Activated CD4-positive, alpha-beta T cell treated with anti-CD3 and anti-CD28 coated beads, Interleukin-2, amount 10 ng/mL, durations not matched to agents 7 days and 5 days (primary cell): ENCODE measurements at places on chromosomes 12 and 14. TPM values are rescaled to one million over a fixed set of nuclear protein-coding genes. Genes with fewer than 3 reads are reported as not detected.

Gene GNS
- total RNA-seq: 31.3 TPM

Gene DHRS2
- 0.44 TPM for total RNA-seq

Gene RBMS2
- total RNA-seq: 4.5 TPM

Gene OTX2
- total RNA-seq: not detected

Gene SRP54
- 60.1 TPM for total RNA-seq

Gene NUAK1
- total RNA-seq: not detected

Gene LALBA
- not detected for total RNA-seq

Gene PTHLH
- not detected for total RNA-seq

Gene TRAFD1
- 70.4 TPM for total RNA-seq

Gene TMEM132C
- not detected for total RNA-seq

GRCh38 chr14:92932448-92933395 is 9.8 kb downstream of the CHGA start:
- no peak for DNase-seq
- H3K27me3 ChIP-seq: no peaks in the 10 kb centered on the region
- no peak overlapping the region for H3K4me3 ChIP-seq
- H3K4me1 ChIP-seq: no peaks in the 10 kb centered on the region
- no peak overlapping the region for H3K27ac ChIP-seq
- no peaks in the 10 kb centered on the region for H3K36me3 ChIP-seq

- peaks cover 38% of the 10 kb centered on the region for H3K4me1 ChIP-seq
- no peaks in the 10 kb centered on the region for H3K36me3 ChIP-seq
- H3K27me3 ChIP-seq: no peaks in the 10 kb centered on the region
- no peak overlapping the region for H3K4me3 ChIP-seq
- peak; percentile 74 for DNase-seq
- H3K27ac ChIP-seq: no peak overlapping the region
Measured at GRCh38 chr12:102478405-102479098, 1.8 kb downstream of the IGF1 start.

DNA sequence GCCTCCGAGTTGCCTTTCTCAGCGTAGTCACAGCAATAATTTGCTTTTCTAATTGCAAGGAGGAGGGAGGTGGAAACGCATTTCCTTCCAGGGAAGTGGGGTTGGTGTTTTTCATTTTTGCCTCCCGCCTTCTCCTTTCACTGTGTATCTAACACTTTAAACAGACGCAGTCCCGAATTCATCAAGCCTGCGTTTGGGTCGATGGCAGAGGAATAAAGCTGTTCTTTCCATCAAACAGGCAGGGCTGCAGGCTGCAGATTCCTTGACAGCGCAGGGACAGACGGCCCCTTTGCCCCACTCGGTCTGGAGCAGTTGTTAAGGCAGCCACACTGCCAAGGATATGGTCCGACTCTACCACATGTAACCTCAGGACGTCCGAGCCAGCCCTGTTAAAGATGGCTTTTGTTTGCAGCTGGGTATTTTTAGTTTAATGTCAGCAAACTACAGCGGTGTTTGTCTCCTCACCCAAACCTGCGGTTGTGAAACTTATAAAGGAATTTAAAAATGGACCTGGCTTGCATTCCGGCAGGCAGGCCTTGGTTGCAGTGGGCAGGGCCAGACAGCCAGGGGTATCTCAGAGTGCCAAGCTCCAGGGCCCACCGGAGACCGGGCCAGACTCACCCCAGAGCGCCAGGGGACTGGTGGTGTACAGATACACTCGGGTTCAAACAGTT is 2.1 kb downstream of the CHST11 start:
- peaks cover 2% of the 10 kb centered on the region for H3K27me3 ChIP-seq
- H3K4me1 ChIP-seq: peaks cover 53% of the 10 kb centered on the region
- H3K4me3 ChIP-seq: peak overlapping the region; percentile 99
- H3K36me3 ChIP-seq: peaks cover 28% of the 10 kb centered on the region
- peak overlapping the region; percentile 86 for H3K27ac ChIP-seq

GRCh38 chr12:64494998-64495729 is 43.2 kb downstream of the TBK1 start:
- H3K36me3 ChIP-seq: peaks cover 45% of the 10 kb centered on the region
- no peak for DNase-seq
- peak overlapping the region; percentile 19 for H3K27ac ChIP-seq
- H3K4me1 ChIP-seq: peaks cover 13% of the 10 kb centered on the region

- H3K4me3 ChIP-seq: no peak overlapping the region
- DNase-seq: no peak
- no peaks in the 10 kb centered on the region for H3K36me3 ChIP-seq
Measured at GRCh38 chr12:10501030-10501429, 4.7 kb upstream of the EIF2S3B start.

DNA sequence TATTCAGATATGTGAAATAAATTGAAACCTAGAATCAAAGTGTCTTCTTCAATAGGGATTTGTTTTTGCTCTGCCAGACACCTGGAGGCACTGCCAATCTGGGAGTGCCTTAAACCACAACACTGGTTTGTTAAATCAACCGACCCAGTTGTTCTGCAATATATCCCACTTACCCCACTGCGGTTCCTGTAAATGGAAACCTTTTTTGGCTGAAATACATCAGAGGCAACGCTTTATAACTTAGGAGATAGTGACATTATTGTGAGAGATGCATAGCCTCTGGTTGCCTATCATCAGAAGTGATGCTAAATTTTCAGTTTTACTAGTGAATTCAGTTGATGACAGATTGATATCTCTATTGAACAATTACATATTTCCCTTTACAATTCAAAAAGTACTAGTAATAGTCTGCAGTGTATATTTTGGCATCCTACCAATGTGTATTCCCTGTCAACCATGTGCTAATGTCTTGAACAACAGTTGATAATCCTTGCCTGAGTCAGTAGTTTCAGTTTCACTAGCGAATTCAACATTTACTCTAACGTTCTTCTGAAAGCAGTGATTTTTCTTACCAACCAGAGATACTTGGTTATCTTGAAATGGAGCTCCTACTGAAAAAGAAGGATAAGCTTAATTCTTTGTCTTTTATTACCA is 30.5 kb downstream of the PPP2R5C start:
- H3K27ac ChIP-seq: peak overlapping the region; percentile 80
- DNase-seq: no peak
- H3K36me3 ChIP-seq: peaks cover 10% of the 10 kb centered on the region

DNA sequence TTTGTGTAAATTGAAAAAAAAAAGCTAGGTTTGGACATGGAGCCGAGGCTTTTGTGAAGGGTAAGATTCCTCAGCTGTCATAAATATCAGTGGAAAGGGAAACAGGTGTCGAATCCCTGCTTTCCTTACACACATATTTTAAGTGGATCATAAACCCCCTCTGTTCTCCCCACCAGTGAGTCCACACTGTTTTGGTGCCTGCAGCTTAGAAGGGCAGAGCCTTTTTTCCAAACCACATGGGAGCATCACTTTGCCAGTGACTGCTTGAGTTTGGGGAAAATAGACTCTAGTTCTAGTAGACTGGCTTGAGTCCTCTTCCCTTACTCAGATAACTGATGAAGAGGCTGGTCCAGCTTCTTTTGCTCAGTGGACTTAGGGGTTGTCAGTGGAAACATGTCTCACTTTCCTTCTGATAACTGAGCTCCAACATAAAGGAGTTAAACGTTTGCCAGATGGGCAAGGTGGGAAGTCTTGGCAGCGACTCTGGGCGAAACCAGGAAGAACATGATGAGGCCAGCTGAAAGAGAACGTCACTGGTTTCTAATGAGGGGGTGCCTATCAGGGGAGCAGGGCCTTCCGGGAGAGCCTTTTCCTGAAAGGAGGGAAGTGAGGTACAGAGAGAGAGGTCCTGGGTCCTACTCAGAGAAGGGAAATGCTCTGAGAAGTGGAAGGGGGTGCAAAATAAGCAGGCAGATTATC is 168.1 kb upstream of the PARP11 start:
- peaks cover 2% of the 10 kb centered on the region for H3K27me3 ChIP-seq
- H3K4me3 ChIP-seq: no peak overlapping the region
- peaks cover 4% of the 10 kb centered on the region for H3K4me1 ChIP-seq
- no peaks in the 10 kb centered on the region for H3K36me3 ChIP-seq

DNA sequence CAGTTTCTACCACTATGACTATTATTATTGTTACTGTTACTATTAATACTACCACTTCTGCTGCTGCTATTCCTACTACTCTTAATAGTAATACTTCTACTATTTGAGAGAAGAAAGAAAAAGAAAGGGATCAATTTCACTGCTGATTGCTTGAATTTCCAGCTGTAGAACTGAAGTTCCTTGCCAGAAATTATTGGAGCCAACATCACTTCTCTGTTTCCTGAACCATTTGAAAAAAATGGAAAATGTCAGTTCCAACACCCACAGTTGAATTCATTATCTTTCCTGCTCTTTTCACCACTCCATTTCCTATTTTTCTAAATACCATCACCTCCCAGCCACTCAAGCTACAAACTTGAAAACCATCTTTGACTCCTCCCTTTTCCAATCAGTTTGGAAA is 54.1 kb upstream of the PIK3C2G start:
- no peaks in the 10 kb centered on the region for H3K4me1 ChIP-seq
- H3K36me3 ChIP-seq: no peaks in the 10 kb centered on the region
- H3K4me3 ChIP-seq: no peak overlapping the region
- no peaks in the 10 kb centered on the region for H3K27me3 ChIP-seq
- no peak overlapping the region for H3K27ac ChIP-seq
- DNase-seq: no peak

DNA sequence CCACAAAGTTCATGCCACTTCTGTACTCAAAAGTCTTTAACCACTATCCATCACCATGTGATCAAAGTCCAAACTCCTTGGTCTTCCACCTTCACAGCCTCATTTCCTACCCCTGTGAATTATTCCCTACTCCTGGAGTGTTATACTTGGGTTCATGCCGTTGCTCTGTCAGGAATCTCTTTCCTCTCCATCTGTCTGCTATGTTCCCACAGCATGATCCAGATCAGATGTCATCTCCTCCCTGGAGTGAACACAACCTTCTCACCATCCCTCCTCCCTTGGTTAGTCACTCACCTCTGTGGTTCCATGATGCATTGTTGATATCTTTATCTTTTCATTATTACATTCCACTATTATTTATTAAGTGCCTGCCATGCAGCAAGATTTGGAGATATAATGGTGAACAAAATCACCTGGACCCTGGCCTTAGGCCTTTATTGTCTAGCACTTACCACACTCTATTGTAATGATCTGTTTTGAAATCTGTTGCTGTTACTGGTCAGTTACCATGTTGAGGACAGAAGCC is 22.4 kb downstream of the LACRT start:
- DNase-seq: no peak
- H3K36me3 ChIP-seq: no peaks in the 10 kb centered on the region
- no peak overlapping the region for H3K4me3 ChIP-seq
- H3K4me1 ChIP-seq: no peaks in the 10 kb centered on the region
- no peak overlapping the region for H3K27ac ChIP-seq
- H3K27me3 ChIP-seq: peaks cover 35% of the 10 kb centered on the region

DNA sequence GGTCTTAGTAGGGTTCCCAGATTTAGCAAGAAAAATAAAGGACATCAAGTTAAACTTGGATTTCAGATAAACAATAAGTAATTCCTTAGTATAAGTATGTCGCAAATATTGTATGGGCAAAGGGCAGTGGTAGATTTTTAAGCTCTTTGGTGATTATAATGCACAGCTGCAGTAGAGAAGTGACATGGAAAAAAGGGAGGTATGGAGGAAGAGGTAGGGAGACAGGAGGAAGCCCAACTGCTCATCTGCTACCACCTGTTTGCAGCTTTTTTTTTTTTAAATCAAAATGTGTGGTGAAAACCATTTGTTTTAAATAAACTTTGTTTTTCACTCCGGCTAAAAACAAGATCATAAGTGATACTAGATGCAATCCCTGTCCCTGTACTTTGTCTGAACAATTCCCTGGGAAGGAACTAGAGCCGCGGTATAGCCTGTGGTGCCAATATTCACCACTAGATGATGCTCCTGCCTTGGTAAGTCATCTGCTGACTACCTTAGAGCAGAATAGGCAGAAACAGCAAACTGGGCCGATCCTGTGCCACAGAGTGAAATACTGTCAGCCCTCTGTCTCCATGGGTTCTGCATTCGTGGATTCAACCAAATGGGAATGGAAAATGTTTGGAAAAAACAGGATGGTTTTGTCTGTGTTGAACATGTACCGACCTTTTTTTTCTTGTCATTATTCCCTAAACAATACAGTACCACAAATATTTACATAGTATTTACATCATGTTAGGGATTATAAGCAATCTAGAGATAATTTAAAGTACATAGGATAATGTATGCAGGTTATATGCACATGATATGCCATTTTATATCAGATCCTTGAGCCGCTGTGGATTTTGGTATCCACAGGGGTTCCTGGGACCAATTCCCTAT is 62.4 kb upstream of the PLBD1 start:
- H3K27me3 ChIP-seq: peaks cover 8% of the 10 kb centered on the region
- peak; percentile 70 for DNase-seq
- H3K4me3 ChIP-seq: no peak overlapping the region
- H3K27ac ChIP-seq: no peak overlapping the region

DNA sequence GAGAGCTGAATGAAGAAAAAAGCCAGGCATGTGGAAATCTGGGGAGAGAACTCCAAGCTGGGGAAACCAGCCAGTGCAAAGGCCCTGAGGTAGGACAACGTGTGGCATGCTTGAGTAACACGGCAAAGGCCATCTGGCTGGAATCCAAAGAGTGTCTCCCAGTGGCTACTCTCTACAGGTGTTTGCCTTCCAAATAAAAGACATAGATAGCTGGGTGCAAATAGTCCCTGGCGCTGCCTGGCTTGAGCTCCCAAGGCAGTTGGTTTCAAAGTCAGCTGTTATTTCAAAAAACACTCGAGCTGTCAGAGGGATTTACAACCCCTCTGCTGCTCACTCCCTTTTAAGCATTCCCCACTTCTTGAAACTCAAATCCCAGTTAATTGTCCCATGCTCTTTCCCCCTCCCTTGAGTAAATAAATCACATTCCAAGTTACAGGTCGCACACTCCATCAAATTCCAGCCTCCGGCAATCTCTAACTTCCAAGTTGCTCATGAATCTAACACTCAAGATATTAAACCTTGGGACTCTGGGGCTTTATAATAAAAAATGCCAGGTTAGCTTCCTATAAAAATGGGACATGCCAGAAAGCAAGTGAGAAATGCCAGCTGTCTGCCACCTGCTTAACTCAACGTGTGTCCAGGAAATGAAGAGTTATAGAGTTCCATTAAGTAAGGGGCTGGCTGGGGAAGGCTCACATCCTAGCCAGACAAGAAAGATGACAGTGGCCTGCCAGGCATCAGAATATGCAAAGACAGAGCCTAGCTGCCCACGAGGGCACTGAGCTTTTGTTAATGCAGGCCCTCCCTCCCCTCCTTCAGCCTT is 133.6 kb upstream of the NOS1 start:
- H3K27ac ChIP-seq: no peak overlapping the region

DNA sequence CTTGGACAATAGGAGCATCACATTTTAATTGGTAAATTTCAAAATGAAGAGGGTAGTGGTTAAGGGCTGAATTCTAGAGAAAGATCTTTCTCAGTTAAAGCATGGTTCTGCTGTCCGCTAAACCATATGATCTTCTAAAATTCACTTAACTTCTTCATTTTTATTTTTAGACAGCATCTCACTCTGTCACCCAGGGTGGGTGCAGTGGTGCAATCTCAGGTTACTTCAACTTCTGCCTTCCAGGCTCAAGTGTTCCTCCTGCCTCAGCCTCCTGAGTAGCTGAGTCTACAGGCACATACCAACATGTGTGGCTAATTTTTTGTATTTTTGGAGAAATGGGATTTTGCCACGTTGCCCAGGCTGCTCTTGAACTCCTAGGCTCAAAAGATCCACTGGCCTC is 226.7 kb upstream of the ABCD2 start:
- no peaks in the 10 kb centered on the region for H3K4me1 ChIP-seq
- H3K27me3 ChIP-seq: no peaks in the 10 kb centered on the region
- H3K27ac ChIP-seq: no peak overlapping the region
- no peak overlapping the region for H3K4me3 ChIP-seq
- no peak for DNase-seq
- no peaks in the 10 kb centered on the region for H3K36me3 ChIP-seq
